ENCODE measurements at places on chromosomes 2 and 18. TPM values are rescaled to one million over a fixed set of nuclear protein-coding genes. Genes with fewer than 3 reads are reported as not detected.

Gene IGFBP5
- 159 TPM for total RNA-seq

Gene KCNK3
- 4.7 TPM for total RNA-seq

Gene TMEM169
- 0.85 TPM for total RNA-seq

Gene SLC30A3
- total RNA-seq = 0.53 TPM

Gene MYO5B
- 8.8 TPM for total RNA-seq

Gene HOXD8
- 12.3 TPM for total RNA-seq

Gene ZBTB7C
- total RNA-seq = 8.6 TPM

Gene SKA1
- 11.5 TPM for total RNA-seq

Gene ZNF521
- 58.3 TPM for total RNA-seq

Gene RNU2-63P
- not detected for total RNA-seq

GRCh38 chr2:15890936-15891905 is 49.1 kb upstream of the MYCN start:
- DNase-seq = no peak

- no peak for DNase-seq
Observed at GRCh38 chr2:109064660-109065390, 64.2 kb upstream of the SH3RF3 start.

- no peak for DNase-seq
Observed at GRCh38 chr2:88852753-88853402, 161.4 kb downstream of the RPIA start.

DNA sequence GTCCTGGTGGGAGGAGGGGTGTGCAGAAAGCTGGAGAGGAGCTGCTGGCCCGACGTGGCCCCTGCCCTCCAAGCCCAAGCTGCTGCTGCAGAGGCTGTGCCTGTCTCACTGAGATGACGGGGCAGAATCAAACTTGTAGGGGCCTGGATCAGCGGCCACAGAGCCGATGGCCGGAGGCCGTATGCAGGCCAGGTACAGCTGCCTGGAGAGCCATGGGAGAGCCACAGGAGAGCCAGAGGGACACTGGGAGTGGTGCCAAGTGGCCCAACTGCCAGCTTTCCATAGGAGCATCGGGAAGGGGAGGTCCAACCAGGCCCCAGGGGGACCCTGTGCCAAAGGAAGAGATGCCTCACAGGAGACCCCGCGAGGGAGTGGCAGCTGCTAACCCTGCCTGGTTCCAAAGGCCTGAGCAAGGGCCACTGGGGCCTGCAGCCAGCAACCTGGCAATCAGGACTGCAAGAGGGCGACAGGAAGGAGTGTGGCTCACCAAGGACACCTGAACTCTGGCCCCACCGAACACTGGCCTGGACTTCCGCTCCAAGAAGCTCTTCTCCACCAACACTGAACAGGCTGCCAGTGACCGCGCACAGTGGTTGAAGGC is 70.7 kb downstream of the HDAC4 start:
- DNase-seq = no peak

GRCh38 chr18:35289727-35290093 is 319 bp downstream of the ZSCAN30 start:
- peak; percentile 20 for DNase-seq

- no peak for DNase-seq
Observed at GRCh38 chr2:130819226-130819607, 17.5 kb upstream of the ARHGEF4 start.

- DNase-seq = no peak
Observed at GRCh38 chr2:126383800-126384199, 272.2 kb upstream of the GYPC start.

DNA sequence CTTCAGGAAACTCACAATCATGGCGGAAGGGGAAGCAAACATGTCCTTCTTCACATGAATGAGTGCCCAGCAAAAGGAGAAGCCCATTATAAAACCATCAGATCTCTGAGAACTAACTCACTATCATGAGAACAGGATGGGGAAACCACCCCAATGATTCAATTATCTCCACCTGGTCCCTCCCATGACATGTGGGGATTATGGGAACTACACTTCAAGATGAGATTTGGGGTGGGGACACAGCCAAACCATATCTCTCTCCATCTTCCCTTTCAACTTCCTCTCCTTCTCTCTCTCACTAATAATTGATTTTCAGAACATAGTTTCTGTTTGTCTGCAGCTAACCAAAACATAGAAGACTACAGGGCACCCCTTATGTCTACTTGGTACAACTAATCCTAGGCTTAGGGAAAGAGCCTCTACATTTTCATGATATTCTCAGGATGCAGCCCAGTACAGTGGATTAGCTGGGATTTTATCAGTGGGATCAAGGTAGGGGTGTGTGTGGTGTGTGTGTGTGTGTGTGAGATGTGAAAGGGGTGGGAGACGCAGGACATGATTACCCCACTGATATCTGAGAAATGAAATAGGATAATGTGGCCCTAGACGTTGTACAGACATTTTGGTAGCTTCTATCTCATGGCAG is 2.8 kb upstream of the ATF2 start:
- no peak for DNase-seq

DNA sequence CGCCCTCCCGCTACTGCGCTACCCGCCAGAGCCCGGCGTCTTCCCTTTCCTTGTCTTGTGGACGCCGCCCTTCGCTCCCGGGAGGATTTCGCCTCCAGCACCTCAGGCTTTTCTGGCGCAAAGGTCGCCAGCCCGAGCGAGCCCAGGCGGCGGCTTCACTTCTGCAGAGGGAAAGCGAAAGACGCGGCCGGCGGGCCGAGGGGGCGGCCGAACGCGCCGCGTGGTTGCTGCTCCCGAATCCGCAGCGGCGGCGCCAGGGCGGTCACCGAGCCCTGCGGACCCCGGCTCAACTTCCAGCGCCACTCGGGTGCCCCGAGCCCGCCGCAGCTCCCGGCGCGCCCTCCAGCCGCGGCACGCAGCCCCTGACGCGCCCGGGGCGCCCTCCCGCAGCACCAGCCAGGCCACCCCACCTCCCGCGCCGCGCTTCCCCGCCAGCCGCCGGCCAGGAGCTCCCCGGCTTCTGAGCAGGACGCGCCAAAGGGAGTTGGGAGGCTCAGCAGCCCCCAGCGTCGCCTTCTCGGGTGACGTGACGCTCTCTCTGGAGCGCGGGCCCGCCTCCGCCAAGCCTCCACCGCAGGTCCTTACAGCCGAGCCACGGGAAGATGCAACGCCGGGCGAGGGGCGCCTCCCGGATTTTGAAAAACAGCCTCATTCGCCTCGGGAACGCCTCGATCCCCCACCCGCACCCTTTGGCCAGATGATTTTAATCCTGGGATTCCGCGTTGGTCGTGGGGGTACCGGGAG is 84.9 kb upstream of the EPB41L3 start:
- DNase-seq = no peak

GRCh38 chr2:149536649-149537048 is 50.9 kb downstream of the MMADHC start:
- no peak for DNase-seq

DNA sequence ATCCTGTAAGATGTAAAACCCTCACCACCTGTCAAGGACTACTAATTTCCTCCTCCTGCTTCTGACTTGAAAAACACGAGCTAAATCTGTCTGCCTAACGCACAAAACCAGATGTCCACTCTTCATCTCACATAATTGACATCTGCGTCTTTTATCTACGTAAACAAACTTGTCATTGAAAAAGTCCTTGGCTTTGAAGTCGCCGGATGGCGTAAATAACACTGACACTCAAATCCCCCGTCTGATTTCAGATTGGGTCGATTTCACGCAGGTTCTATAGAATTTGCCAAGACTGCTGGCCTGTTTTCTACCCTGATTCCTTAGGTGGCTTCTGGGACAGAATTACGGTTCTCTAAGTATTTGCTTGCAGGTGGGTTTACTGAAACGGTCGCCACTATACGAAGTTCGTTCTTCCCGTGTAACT is 539 bp upstream of the MOB4 start:
- DNase-seq = peak; percentile 37

GRCh38 chr2:183740241-183740640 is 616.0 kb downstream of the NUP35 start:
- no peak for DNase-seq

DNA sequence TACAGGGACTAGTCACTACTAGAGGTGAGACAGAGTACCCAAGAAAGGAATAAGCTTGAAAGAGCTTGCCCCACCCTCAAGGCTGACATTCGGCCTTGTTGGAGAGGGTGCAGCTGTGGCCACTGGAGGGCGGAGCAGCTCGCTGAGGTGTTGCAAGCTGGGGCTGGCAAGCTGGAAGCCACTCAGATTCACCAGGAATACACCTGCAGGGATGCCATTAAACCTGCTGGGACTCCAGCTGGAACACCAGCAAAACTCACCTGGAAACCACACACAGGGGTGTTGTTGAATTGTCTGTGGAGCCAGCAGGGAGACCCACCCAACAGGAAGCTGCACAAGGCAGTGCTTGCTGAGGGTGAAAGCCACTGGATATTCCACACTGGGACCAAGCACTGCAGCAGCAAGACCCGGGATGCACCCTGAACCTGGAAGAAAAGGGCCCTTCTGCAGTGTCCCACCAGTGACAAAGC is 26.1 kb downstream of the KCTD18 start:
- no peak for DNase-seq

GRCh38 chr2:201854221-201854801 is 48.0 kb downstream of the CDK15 start:
- DNase-seq = no peak

GRCh38 chr2:97675430-97676113 is 6.1 kb downstream of the C2orf92 start:
- no peak for DNase-seq

DNA sequence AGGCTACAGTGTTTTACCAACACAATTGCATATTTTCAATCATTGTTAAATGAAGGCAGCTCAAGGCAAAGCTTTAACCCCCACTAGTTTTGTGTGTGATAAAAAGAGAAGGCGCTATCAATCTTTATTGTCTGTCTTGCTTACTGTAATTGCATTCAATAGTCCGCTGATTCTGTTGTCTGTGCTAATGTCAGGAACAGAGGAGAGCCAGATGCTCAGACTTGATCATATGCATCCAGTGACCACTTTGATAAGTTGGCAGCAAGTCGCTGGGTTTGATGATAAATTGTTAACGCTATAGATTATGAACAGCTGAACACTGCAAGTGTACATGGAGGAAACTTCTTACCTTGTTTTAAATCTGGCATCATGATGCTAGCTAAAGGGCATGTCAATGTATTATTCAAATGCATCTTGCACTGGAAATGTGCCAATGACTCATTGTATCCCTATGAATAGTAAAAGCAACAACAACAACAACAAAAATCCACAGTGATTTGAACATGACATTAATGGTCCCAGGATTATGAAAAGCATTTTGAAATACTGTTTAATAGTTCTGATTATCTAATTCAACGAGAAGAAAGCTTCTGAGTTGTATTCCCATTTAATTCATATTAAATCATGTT is 423.5 kb upstream of the FANCL start:
- DNase-seq = no peak

Measured in urinary bladder (tissue), 4 donors.